ENCODE measurements at places on chromosomes 2 and 18. TPM values are rescaled to one million over a fixed set of nuclear protein-coding genes. Genes with fewer than 3 reads are reported as not detected.

GRCh38 chr2:23381084-23381483, 3.9 kb upstream of the KLHL29 start:
- no peak for DNase-seq

DNA sequence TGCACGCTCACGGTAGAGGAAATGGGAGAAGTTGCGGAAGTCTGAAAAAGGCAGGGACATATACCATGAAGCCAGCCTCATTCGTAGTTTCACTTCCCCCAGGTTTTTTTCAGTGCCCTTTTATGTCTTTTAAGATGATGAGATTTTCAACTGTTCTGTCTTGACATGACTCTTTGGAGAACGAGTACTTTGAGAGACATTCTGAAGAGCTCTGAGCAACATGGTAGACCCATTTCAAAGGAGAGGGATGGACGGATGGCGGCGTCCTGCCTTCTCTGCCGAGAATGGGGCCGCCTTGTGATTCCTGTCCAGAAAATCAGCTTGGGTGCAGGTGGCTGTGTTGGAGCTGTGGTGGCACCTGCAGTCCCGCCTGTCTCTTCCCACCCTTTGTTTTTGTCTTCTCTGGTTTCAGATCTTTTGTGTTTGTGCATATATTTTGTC, 41.7 kb downstream of the SH3BP4 start:
- no peak for DNase-seq

GRCh38 chr2:102049756-102050443, 58.1 kb downstream of the IL1R2 start:
- no peak for DNase-seq

- peak; percentile 45 for DNase-seq
Observed at GRCh38 chr2:240212425-240213225, 72.2 kb upstream of the OTOS start.

DNA sequence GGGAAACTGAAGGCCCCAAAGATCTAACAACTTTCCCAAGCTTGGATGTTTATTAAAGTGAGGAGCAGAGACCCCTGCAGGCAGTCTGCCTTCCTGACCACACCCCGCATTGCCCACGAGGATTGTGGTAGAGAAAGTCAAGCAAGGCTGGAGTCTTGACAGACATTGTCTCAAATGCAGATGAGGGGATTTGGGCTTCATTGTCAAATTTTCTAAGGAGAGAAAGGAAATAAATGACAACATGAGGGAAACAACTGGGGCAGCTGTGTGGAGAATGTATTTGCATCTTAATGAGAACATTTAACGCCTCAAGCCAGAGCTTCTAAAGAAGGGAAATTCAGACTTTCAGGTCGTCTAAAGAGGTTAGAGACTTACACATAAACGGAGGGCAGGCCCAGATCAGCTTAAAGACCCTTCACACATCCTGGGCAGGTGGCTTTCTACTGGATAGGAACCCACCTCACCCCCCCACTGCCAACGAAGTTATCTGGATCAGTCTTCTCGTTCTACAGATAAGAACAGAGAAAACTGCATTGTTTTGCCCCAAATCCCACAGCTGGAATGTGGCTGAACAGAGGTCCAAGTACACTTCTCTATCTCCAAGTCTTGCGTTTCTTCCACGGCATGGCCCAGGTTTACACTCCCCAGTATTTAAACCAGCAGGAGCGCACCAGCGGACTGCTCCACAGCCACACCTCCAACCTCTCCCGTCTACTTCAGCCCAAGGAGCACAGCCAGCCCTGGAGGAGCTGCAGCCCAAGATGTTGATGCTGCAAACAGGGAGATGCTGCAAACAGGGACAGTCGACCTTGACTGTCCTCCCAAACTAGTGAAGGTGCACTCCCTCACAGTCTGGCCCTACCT, 16.2 kb upstream of the SCG2 start:
- DNase-seq = no peak

GRCh38 chr2:217035967-217036366, 176.1 kb upstream of the TNP1 start:
- peak; percentile 88 for DNase-seq

- no peak for DNase-seq
Observed at GRCh38 chr18:23614891-23615290, 28.6 kb upstream of the NPC1 start.

GRCh38 chr2:197042739-197043196, 116.3 kb upstream of the PGAP1 start:
- no peak for DNase-seq

DNA sequence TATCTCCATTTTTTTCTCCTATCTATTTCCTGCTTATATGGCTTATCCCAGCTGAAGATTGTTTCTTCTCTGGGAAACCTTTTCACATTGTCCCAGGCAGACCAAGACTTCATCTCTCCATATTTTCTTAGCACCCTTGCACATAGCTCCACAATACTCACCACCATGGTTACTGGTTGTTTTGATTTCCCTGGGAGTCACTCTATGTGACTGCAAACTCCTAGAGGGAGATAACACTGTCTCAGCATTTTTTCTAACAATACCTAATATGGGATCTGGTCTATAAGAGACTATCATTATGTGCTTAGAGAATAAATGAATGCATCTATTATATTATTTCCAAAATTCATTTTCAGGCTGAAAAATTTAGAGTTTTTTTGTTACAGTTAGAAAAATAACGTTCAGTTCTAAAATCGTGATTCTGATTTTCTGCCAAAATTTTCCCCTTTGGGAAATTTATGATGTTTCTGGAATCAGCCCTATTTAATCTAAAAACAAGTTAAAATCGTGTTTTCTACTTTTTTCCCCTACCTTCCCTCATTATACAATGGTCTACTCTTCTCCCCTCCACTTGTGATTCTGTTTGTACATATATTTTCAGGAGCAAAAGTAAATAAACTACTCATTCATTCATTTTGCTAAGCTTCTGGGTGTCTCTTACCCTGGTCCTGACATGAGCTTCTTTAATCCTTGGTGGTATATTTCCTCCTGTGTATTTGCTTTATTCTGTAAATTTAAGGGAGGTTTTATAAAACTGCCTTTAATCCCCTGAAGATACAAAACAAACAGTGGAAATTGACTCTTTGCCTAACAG, 95.4 kb downstream of the HNMT start:
- no peak for DNase-seq

- no peak for DNase-seq
Observed at GRCh38 chr2:63596401-63596883, 7.7 kb downstream of the MDH1 start.

- peak; percentile 88 for DNase-seq
Observed at GRCh38 chr2:159904127-159904958, 106.3 kb upstream of the CD302 start.

DNA sequence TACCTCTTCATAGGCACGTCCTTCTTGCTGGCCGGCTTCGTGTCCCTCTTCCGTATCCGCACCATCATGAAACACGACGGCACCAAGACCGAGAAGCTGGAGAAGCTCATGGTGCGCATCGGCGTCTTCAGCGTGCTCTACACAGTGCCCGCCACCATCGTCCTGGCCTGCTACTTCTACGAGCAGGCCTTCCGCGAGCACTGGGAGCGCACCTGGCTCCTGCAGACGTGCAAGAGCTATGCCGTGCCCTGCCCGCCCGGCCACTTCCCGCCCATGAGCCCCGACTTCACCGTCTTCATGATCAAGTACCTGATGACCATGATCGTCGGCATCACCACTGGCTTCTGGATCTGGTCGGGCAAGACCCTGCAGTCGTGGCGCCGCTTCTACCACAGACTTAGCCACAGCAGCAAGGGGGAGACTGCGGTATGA, 2.3 kb downstream of the FZD7 start:
- no peak for DNase-seq

- no peak for DNase-seq
Observed at GRCh38 chr2:159442159-159442852, 155.8 kb upstream of the WDSUB1 start.

DNA sequence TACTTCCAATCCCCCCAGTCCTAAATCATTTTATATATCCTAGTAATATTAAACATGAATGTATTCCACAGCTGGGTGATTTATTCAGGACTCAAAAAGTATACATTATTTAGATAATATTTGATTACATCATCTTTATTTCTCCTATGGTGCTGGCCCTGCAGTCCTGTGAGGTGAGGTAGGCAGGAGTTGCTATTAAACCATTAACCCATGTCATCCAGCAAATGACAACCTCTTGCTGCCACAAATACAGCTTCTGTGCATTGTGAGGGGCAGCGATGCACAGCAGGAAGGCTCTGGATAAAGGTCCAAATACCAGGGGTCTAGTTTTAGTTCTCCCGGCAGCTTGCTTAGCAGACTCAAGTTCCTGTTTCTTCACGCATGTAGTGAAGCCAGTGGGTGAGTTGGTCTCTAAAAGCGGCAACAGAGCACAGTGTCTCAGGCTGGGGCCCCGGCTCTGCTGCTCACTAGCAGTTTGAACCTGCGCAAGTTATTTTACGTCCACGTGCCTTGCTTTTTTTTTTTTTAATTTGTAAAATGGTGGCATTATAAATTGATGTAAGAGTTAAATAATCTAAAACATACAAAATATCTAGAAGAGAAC, 36.1 kb downstream of the INSIG2 start:
- DNase-seq = no peak

DNA sequence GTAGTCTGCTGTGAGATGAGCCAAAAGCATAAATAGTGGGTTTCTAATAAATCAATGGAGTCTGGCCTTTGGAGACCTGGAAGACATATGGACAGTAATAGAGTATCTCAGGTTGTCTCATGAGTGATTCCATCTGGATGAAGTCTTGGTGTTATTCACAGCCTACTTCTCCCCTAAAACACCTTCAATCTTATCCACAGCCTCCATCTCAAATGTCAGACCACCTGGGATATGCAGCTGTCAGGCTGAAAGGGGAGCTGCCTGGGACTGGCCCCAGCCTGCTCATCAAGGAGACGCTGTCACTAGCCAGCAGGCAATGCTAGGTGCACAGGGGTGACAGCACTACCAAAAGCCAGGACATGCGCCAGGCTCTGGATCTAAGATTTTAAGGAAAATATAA, 684.0 kb upstream of the ZEB2 start:
- no peak for DNase-seq

GRCh38 chr18:23939896-23940295, 74.7 kb upstream of the TTC39C start:
- no peak for DNase-seq

- DNase-seq = no peak
Observed at GRCh38 chr2:224722250-224722649, 6.1 kb upstream of the CCDC195 start.

DNA sequence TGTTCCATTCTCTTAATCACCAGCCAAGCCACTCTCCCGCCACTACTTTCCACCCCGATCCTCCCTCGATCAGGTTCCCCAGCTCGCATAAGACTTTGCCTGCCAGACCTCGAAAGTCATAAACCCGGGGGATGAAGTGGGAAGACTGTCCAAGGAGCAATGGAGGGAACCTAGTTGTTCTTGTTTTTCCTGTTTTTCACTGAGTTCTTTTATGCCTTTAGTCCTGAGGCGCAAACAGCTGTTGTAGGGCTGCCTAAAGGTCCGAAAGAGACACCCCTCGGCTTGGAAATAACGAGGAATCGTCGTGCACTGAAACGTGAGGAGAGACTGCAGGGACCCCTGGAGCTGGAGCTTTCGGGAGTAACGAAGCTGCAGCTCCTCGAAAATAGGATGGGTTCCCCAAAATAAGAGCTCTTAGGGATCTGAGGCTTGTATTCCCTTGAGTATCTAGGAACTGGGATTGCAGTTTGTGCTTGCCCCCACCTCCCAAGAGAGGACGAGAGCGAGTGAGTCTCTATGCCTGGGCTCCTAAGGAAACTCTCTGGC, 1.7 kb upstream of the HOXD12 start:
- no peak for DNase-seq

DNA sequence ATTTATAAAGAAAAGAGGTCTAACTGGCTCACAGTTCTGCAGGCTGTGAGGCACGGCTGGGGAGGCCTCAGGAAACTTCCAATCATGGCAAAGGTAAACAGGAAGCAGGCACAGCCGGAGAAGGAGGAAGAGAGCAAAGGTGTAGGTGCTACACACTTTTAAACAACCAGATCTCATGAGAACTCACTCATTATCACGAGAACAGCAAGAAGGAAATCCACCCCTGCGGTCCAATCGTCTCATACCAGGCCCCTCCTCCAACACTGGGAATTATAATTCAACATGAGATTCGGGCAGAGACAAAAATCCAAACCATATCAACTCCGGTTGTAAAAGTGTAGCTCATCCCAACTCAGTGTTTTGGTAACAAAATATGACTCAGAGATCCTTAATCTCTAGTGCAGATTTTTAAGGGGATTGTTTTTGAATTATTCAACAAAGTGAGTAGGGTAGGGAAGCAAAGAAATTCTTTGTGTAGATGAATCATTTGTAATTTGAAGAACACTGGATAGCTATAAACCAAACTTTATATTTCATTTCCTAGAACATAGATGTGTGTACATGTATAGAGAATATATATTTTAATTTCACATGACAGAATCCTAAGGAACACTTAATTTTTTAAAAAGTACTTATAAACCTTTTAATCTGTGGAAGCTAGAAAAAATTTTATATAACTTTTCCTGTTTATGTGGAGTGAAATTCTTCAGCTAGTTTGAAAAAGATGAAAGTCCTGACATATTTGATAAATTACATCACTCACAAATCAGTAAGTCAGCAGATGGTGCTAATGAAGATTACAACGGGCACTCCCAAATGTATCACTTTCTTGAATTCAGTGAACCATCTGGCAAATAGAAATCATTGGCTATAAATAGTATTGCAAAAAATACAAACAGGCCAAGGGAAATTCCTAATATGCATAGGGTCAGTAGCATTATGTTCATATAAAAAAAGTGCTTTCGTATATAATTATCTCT, 130.1 kb downstream of the OLA1 start:
- DNase-seq = no peak

DNA sequence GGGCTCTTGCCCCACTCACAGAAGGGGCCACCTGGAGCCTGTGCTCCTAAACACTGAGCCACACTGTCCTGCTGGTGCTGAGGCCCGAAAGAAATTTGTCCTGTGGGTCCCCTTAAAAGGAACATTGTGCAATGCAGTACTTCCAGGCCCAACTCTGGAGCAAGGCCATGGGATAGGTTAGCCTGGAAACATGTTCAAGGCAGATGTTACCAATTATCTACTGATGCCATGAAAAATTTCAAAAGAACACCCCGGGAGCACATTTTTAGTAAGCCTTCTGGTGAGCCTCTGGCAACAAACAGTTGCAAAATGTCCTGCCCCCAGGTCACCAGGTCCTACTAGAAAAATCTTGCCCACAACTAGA, 12.3 kb upstream of the PTMA start:
- no peak for DNase-seq

GRCh38 chr2:200415455-200415854, 94.4 kb downstream of the KCTD18 start:
- DNase-seq = no peak

Gene ZSWIM2
- total RNA-seq = not detected

Gene GORASP2
- total RNA-seq = 62.3 TPM

Gene CFAP221
- total RNA-seq = 3.4 TPM

Gene SLC19A3
- total RNA-seq = 2.4 TPM

Gene SIX3
- not detected for total RNA-seq

Gene ATAD2B
- 21.8 TPM for total RNA-seq

Gene DCC
- 3.2 TPM for total RNA-seq

Gene APCDD1
- total RNA-seq = 13.9 TPM

Gene CLEC4F
- 0.29 TPM for total RNA-seq

Gene TCF23
- 5.0 TPM for total RNA-seq

Gene DNAH6
- total RNA-seq = 0.46 TPM
